ENCODE measurements at places on chromosomes 6 and 20.
A peak's percentile ranks its signal among the peaks of the same experiment; 100 is the strongest.

- DNase-seq = no peak
These were observed 5.2 kb downstream of the MBOAT1 start for GRCh38 chr6:20207088-20207418.

DNA sequence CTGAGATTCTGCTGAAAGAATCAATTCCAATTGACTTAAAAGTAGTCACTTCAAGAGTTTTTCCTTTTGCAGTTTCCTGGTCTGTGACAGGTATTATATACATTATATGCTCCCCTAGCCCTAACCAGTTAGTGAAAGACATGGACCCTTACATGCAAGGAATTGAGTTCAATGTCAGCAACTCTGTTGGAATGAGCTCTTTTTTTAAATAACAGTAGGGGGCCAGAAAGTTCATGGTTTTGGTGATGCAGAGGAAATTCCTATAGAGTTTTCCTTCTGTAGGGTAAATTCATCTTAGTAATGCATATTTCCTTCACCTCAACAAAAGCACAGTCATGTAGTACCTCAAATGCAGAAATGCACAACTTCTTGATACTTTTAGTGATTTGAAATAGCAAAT, 172.2 kb downstream of the KIF6 start:
- DNase-seq = no peak

GRCh38 chr6:1527073-1527457, 82.7 kb upstream of the FOXC1 start:
- DNase-seq = peak; percentile 83

- DNase-seq = no peak
These were observed 45.5 kb upstream of the SUPT3H start for GRCh38 chr6:45423111-45423823.

DNA sequence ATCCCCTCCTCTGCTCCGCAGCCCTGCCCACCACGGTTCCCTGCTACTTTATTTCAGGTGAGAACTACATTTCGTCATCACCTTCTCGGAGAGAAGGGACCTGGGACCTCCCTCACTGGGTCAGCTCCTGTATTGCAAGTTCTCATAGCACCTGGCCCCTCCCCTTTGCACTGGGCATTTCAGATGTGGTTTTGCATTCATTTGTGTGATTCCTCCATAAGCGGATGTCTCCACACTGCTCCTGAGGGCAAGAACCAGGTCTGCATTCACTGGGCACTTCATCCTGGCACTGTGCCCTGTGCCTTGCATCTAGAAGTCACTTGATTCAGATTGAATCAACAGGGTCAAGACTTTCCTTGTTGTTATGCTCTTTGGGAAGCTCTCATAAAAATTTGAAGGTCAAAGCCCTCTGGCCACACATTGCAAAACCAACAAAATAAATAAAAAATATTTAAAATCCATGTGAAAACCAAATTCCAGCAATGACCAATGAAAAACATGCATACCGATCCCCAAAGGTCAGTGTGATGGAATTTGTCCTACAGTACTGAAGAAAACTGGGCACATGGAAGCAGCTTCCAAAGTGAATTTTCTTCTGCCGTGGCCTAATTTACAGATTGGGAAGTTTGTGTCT, 89.1 kb upstream of the F13A1 start:
- DNase-seq = no peak

DNA sequence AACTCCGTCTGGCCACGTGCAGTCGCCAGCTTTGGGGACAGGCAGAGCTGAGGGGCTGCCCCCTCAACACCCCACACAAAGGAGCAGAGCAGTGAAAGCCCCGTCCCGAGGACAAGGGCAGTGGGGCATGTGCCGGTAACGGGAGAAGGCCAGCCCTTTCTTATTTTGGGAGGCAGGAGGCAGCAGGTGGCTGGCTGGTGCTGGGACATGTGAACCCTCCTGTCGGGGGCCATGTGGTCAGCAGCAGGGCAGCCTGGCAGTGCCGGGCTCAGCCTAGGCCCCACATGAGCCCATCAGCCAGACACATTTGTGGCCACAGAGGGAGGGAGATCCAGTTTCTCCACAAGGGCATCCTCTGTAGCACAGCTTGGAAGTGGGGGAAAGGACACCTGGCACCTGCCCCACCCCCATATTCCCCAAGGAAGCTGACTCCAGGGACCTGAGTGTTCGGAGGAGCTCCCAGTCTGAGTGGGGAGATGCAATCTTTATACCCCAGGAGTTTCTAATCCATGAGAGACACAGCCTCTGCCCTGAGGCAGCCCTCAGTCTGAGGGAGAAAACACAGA, 137.6 kb downstream of the MRPL14 start:
- no peak for DNase-seq

- DNase-seq = peak; percentile 61
These were observed 5.2 kb downstream of the MDC1 start for GRCh38 chr6:30711758-30712380.

DNA sequence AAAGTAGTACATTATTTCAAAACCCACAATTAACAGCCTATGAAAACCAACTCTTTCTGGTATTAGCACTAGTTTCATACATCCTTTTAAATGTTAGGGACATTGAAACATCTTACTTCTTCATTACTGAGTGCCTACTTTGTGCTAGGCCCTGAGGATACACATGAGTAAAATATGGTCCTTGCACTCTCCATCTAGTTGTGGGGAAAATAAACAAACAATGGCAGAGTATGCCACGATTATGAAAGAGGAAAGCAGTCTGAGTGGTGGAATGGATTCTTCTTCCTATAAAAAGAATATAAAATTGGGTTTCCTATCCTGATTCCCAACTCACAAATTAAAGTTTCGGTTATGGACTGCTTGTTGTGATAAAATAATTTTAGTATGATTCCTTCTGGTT, 84.9 kb downstream of the ATXN1 start:
- DNase-seq = no peak

GRCh38 chr6:33201935-33202334, 1.3 kb downstream of the SLC39A7 start:
- no peak for DNase-seq

GRCh38 chr20:48282591-48283228, 497.4 kb upstream of the SULF2 start:
- no peak for DNase-seq
